Occipital lobe (tissue), 3 donors: ENCODE measurements at places on chromosomes 2 and 18.

GRCh38 chr2:206918263-206918662, 21.1 kb upstream of the CPO start:
- no peak for DNase-seq

GRCh38 chr2:186645999-186646398, 47.9 kb upstream of the FAM171B start:
- no peak for DNase-seq

DNA sequence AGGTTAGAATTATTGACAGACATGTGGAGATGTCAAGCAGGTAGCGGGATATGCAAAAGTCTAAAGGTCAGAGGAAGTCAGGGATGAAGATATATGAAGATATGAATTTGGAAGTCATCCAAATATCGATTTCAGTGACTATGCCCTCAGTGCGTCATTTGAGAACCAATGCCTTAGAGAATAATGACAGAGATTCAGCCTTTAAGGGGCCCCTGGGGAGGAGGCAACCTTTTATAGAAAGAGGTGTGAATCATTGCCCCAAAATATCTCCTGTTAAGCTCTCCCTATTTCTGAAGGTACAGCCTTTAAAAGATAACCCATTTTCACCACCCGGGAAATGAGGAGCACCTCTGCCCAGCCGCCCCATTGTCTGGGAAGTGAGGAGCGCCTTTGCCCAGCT, 223.4 kb downstream of the NCKAP5 start:
- DNase-seq = no peak

DNA sequence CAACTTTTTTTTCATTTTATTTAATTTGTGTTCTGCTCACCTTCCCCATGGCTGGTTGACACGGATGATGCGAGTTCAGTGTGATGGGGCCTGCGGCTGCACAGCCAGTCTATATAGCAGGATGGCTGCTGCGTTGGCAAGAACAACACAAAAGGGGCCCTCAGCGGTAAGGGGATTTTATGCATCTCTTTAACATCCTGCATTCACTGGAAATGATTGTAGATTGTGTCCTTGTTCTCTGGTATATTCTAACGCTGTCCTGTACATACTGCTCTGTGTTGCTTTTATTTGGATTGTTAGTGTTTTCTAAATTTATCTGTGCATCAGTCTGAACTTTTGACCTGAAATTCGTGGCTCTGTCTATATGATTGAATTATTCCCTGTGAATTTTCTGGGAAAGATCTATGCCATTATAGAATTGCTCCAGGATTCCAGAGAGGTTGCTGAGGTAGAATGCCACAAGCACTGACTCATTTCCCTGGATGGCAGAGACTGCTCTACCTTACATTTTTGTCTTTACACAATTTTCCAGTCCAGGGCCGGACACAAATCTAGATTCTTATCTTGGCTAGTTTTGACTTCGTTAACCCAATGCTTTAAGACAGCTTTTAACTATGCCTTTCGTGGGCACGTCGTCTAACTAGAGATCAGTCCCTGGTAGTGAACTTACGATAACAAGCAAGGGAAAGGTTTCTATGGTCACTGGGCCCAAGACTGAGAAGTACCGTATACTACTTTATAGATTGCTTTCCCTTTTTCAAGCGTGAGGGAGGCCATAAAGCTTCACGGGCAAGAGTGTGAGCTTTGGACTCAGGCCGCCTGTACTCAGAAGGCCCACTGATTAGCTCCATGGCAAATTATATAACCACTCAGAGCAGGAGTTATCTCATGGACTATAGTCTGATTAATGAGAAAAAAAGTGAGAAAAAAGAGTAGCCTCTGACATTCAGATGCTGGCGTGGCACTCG, at the start of gene CRYGC:
TSS of gene CRYGC (minus strand) at position 85 of the 968 bp plus-strand sequence. CDS start at position 49, 36 bp downstream.
- DNase-seq = no peak

GRCh38 chr2:79977792-79978191, 326.8 kb downstream of the LRRTM1 start:
- DNase-seq = no peak

DNA sequence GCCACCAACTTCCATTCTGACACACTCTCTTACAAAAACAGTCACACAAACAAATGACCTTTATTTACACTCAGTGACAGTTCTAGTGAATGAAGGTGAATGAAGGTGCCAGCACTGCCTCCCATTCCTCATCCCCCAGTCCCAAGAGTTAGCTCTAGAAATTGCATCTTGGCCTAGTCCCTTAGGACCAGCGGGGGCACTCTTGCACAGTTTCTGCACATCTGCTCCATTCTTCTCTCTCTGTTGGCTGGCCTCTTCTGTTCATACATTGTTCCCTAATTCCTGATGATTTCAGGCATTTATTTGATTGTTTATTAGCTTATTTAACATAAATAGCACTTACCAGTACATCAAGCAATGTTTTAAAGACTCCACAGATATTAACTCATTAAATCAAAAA, 30.9 kb downstream of the GAREM1 start:
- DNase-seq = no peak

DNA sequence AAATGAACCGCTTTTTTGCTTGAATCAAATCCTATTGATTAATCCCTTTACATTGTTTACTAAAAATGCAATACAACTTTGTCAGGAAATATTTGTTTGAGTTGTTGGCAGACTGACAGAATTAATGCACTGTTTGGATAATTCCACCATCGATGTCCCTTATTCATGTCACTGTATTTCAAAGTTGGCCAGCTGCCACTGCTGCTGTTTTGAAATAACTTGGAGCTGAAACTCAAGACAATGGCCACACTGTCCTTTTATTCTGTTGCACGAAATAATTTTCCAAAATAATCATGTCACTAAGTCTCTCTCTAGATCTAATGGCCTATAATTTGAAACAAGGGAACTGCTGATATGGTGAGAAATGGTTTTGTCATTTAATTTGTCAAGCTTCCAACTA, 55.2 kb upstream of the PAX3 start:
- no peak for DNase-seq

DNA sequence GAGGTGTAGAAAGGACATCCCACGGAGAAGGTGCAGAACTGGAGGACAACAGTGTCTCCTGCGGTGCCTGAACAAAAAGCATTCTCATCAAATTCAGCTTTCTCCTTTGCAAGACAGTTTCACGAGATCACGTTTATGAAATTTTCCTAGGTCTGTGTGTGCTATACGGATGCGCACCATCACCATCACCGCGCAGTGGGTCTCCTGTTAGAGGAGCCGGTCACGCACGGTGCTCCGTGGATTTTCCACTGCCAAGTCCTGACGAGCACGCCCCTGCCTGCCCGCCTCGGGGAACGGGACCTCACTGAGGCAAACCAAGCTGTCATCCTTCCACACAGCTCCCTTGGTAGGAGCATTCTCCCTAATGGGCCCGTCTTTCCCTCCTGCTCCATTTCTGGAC, 140.4 kb upstream of the TPO start:
- DNase-seq = no peak

DNA sequence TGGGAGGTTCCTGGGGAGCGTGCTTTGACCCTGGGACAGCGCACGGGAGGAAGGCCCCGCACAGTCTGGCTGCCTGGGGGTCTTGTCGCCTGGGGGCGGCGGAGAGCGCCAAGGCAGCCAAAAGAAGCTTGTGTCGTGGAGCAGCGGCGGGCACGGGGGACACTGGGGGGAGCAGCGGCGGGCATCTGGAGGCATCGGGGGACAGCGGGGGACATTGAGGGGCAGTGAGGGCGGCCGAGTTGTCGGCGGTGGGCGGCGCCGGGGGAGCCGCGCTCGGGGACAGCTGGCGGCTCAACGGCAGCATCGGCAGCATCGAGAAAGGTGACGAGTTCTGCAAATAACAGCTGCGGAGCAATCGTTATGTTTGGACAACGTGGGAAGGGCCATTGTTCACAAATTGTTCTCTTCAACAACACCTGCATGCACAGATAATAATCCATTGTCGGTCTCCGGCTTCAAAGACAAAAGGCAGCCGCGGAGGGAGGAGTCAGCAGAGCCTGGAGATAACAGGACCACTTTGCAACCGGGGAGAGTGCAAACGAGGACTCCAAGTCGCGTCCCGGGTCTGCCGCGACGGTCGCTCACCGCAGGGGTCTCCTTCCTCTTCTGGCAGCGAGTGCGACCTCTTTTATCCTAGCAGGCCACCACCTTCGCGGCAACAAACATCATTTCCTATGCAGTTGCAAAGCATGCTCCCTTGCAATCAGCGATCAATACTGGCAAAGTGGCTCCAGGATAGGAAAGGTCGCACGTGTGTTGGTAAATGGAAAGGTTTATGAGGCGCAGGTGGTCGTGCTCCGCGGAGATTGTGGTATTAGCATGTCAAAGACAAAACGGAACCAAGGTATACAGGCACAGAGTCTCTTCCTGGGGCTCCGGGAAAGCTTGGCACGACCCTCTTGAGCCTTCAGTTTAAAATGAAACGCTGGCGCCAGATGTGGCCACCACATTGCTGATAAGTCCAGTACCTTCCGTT, 132.3 kb upstream of the DLX2 start:
- no peak for DNase-seq

DNA sequence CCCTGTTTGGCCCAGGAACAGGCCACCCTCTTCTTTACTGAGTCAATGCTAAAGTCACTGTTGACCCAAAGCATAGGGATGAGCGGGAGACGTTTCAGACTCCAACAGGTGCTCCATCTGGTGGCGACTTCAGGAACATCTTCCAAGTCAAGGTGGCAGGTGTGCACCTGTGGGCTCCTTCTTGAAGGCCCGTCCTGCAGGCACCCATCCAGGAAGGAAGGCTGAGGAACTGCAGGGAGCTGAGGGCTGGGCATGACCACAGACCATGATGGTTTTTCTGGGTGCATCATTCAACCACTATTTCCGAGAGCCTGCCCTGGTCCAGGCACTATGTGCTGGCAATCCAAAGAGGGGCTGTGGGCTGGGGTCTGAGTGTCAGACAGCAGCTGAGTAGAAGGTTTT, 142.8 kb downstream of the NDUFA10 start:
- no peak for DNase-seq

DNA sequence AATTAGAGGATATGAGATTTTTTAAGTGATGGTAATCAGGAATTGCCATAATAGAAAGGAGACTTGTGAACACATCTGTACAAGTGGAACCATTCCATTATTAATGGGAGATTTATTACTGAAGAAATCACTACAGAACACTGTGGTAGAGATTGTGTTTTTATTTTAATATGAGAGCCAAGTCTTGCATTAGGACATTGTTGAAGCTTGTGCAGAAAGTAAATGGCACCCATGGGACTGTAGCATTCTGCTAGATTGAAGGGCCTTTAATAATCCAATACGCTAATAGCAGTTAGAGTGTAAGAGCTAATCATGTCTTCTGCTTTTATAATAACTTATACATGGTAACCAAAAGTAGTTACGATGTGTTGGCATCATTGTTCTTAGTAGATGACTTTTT, 83.6 kb downstream of the VRK2 start:
- no peak for DNase-seq

DNA sequence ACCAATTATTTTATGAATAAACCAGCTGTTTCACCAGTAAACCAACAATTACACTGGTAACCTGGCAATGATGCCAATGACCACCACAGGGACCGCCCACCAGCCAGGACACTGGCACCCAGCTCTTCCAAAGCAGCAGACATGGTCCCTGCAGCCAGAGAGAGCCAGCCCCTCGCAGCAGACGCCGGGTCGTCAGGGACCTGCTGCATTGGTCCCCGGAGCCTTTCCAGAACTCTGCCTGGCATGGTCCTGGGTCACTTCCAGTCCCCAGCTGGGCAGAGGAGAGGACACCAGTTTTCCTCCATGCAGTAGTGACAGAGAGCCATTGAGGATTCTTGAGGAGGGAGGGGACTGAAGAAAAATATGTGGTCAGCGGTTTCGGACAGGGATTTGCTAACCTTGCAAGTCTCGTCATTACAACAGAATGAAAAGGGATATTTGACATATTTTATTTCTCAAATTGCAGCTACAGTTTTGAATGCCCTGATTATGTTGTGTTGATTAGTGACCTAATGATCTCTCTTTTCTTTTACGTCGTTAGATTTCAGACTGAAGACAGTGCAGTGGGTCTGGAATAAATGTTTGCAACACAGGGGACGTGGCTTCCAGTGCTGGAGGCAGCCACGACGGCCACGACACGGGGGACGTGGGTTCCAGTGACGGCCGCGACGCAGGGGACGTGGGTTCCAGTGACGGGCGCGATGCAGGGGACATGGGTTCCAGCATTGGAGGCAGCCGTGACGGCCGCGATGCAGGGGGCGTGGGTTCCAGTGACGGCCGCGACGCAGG, 154.5 kb downstream of the TPO start:
- no peak for DNase-seq

DNA sequence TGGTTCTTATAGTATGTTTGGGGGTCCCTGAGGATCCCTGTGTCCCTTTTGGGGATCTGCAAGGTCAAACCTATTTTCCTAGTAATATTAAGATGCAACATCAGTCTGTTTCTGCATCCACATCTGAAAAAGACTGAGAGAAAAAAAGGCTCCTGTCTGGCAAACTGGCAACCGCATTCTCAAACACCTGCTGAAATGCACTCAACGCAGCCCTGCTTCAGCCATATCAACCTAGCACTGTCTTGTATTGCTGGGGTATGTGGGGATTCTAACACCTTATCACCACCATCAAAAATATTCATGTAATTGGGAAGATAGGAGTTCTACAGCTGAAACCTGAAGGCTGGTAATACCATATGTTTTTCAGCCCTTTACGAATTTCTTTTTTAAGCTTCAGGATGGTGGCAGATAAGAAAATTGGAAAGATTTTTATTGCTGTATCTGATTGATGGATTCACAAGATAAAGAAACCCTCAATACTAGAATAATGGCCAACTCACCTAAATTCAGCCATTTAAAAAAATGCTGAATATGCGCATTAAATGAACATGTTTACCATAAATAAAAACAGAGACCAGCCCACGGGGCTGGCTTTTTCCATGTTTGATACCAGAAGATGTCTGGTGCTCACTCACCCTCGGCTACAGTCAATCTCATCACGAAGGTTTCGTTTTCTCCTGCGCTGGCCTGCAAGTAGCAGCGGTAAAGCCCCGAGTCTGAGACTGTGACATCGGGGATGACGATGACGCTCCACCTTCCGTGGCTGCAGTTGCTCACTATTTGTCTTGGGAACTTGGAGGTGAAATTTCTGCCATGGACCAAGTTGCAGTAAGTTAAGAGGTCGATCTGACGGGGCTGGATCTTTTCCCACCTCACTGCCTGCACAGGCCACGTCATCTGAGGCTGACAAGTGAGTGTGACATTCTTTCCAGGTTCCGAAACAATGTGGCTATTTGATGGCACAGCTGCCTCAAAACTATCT, 52.3 kb downstream of the CD226 start:
- no peak for DNase-seq

DNA sequence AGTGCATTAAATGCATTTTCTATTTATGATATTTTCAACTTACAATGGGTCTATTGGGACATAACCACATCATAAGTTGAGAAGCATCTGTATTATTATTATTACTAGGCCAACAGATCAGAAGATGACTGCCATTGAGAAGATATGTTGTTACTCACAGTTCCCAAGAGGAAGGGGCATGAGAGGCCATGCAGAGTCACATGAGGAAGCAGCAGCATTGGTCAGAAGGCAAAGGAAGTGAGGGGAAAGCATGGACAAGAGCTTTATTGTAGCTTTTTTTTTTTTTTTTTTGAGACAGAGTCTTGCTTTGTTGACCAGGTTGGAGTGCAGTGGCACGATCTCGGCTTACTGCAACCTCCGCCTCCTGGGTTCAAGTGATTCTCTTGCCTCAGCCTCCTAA, 66.2 kb upstream of the LCLAT1 start:
- no peak for DNase-seq

GRCh38 chr2:144461308-144461766, 58.6 kb downstream of the ZEB2 start:
- DNase-seq = peak; percentile 79
